Stimulated activated CD4-positive, alpha-beta T cell treated with anti-CD3 and anti-CD28 coated beads, Interleukin-15, amount 100 ng/mL, for 1 hour (primary cell): ENCODE measurements at places on chromosomes 2 and 18.

GRCh38 chr2:174072857-174073256 lies 107.7 kb upstream of the SP3 start:
- DNase-seq: no peak

- no peak for DNase-seq
Observed at GRCh38 chr2:231197706-231198290, 633 bp upstream of the ARMC9 start.

- no peak for DNase-seq
Observed at GRCh38 chr2:28801726-28802125, 8.9 kb upstream of the SPDYA start.

- DNase-seq: no peak
Observed at GRCh38 chr2:219174801-219175200, 1.9 kb downstream of the CNPPD1 start.

DNA sequence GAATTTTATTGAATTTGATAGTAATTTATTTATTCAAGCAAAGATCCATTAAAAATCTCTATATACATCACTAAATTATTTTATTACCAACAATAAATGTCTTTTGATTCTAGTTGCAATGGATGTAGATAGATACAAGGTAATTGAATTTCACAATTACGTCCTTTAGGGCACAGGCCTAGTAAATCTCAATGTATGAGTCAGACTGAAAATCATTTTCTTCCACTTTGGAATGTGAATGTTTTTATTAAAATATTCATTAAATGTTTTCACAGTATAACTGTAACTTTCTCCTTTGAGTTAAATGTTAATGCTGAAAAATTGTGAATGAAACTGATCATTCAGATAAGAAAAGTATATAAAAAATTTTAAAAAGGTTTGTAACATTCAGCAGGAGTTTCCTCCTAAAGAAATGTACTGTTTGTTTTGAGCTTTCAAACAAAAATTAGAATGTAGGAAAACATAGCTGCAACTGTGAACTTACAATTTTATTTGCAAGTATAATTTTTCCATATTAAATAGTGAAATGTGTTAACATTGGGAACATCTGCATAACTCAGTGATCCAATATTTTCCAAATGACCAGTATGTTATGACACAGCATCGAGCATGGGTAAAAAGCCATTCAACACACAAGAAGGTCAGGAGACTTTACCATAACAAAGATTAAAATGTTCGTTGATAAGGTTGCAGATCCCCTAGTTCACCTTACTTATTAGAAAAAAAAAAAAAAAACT lies 663.7 kb downstream of the METTL4 start:
- DNase-seq: no peak

GRCh38 chr2:219636941-219637841 lies 9.8 kb downstream of the SLC4A3 start:
- DNase-seq: no peak

DNA sequence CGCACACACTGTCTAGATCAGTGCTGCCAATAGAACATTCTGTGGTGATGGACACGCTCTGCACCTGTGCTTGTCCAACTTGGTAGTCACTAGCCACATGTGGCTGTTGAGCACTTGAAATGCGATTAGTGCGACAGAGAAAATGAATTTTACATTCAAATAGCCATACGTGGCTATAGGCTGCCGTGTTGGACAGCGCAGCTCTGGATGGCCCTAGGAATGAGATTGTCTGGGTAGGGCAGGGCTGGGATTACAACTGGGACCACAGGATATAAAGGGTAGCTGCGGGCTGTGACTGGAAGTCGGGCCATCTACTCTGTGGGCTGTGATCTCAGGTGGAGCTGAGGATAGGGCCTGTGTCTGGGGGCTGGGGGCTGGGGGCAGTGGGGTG lies 5.2 kb downstream of the ASIC4 start:
- no peak for DNase-seq

DNA sequence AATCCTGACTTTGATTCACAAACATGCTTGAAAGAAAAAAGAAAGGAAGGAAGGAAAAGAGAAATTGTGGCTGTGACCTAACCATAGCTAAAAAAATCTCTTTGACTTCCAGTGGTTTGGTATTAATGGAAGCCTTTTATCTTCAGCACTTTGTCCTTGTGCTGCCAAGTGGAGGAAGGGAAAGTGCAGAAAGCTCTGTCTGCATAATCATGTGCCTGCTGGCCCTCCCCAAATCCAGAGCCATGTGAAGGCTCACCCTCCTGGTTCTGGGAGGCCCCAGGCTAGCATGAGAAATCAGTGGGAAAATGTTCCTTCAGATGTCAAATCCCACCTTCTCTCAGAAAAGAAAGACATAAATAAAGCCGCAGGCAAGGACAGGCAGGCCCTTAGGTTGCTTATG lies 48.3 kb upstream of the BMPR2 start:
- DNase-seq: no peak

GRCh38 chr2:105309147-105309545 lies 20.4 kb downstream of the TGFBRAP1 start:
- no peak for DNase-seq

- no peak for DNase-seq
Observed at GRCh38 chr2:240259201-240259923, 118.9 kb upstream of the OTOS start.

GRCh38 chr2:34096562-34097171 lies 497.6 kb upstream of the FAM98A start:
- DNase-seq: no peak

GRCh38 chr2:42376758-42377157 lies 15.7 kb upstream of the COX7A2L start:
- no peak for DNase-seq

DNA sequence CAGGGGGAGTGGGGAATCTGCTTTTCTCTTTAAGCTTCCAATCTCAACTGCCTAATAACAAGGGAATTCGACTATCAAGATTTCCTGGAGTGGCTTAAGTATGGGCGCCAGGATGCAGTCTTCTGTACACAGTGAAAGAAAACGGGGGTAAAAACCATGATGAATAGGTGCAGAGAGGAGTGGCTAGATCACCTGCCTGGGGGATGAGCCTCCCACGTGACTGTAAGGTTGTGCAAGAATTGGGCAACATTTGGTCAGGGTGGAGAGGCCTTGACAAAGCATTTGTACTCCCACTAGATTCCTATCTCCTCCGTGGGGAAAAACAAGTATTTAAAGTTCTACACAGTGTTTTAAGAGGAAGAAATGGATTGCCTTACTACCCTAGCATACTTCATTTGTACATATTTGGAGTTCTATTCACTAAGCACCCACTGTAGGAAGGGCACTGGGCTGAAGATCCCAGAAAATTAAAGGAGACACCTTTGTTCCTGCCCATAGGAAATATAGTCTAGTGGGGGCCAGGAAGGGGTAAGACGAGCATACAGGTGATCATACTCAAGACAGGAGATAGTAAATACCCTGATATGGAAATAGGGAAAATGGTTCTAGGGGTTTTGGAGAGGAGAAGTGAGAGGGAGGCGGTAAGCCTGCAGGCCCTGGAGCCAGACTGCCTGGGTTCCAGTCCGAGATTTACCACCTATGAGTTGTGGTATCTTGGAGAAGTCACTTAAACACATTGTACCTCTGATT lies 29.2 kb downstream of the EPAS1 start:
- no peak for DNase-seq

- no peak for DNase-seq
Observed at GRCh38 chr18:34957119-34957863, 83.9 kb upstream of the MAPRE2 start.
